ENCODE measurements at places on chromosomes 6 and 20.
A peak's percentile ranks its signal among the peaks of the same experiment; 100 is the strongest.

DNA sequence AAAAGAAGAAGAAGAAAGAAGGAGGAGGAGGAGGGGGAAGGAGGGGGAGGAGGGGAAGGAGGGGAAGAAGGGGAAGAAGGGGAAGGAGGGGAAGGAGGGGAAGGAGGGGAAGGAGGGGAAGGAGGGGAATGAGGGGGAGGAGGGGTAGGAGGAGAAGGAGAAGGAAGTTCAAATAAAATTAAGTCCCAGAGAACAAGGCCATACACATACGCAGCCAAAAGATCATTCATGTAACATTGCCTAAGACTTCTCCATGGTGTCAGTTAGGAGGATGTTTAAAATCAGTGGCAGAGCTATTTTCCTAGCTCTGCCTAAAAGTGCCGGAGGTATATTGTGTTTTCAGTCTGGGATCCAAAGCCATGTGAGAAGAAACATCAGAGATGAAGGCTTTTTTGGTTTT, 75.8 kb downstream of the PLCB4 start:
- DNase-seq: no peak

DNA sequence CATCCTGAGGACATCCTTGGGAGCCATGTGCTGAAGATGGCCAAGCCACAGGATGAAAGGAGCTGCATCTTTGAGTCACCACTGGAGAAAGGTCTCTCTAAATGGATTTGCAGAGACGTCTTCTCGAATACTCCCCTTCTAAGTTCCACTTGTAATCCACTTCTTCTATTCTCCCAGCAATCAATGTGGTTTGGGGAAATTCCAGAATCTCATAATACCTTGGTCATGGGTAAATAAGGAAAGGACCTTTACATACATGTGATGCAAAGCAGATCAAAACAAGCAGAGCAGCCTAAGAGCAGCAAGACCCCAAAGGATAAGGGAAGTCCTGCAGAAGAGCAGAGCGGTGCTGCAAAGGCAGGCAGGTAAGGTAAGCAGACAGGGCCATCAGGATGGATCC, 35.3 kb downstream of the TRIM38 start:
- DNase-seq: no peak

DNA sequence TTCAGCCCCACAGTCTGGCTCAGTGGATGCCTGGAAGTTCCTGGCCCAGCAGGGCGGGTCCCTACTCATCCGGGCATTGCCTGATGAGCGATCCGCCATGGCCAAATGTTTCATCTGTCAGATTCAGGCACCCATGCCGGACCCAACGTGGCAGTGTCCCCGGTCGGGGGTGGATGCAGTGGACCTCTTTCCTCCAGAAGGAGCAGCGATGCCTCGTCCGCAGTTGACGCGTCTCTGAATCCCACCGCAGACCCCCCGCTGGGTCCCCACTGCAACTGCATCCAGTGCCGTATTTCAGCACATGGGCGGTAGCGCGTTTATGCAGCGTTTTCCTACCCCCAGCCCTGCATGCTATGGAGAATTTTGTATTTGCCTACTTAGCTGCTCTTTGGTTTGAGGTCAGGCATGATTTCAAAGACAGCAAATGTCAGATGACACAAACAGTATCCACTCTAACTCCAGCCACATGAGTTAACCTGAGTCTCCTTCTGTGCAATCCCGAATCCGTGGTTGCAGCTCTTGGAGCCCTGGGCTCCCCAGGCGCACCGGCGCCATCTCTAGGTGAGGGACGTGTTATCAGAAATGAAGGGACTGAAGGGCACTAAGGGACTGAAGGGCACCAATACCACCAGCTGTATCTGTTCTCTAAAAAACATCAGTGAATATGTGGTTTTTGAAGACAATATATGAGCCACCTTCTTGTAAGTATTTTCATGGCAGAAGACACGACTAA, 72.6 kb upstream of the THBS2 start:
- DNase-seq: peak; percentile 32

GRCh38 chr20:3707508-3707899, 4.9 kb downstream of the SIGLEC1 start:
- no peak for DNase-seq

DNA sequence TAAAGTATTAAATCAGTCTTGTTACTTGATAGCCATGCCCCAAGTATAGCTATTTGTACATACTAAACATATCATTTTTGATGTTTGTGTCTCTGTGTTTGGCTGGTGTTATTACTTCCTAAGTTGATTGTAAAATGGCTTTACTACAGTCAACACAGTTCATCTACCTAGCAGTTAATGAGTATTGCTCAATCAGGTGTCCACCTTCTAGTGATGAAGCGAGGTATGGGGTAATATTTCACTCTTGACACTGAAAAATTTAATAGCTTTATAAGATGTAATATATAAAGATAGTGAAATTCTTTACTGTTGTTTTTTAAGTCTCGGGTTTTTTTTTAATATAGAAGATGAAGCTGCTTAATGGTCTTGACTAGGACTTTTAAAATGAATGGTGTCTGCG, 18.9 kb downstream of the TMEM14A start:
- no peak for DNase-seq

DNA sequence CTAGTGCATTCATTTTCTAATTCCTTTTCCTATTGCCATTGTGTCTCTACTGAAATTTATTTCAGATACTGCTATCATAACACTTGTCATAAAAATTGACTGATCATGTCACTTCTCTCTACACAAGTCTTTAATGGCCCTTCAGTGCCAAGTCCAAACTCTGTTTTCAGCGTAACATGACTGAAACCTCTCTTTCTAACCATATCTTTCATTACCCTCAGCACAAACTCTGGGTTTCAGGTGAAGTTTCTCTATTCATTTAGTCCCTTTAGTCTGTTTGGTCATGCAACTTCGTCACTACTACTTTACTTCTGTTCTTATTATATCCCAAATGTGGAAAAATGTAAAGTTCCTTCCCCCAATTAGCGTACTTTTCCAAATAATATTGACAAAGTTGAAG, 234.9 kb downstream of the OGFRL1 start:
- DNase-seq: no peak

DNA sequence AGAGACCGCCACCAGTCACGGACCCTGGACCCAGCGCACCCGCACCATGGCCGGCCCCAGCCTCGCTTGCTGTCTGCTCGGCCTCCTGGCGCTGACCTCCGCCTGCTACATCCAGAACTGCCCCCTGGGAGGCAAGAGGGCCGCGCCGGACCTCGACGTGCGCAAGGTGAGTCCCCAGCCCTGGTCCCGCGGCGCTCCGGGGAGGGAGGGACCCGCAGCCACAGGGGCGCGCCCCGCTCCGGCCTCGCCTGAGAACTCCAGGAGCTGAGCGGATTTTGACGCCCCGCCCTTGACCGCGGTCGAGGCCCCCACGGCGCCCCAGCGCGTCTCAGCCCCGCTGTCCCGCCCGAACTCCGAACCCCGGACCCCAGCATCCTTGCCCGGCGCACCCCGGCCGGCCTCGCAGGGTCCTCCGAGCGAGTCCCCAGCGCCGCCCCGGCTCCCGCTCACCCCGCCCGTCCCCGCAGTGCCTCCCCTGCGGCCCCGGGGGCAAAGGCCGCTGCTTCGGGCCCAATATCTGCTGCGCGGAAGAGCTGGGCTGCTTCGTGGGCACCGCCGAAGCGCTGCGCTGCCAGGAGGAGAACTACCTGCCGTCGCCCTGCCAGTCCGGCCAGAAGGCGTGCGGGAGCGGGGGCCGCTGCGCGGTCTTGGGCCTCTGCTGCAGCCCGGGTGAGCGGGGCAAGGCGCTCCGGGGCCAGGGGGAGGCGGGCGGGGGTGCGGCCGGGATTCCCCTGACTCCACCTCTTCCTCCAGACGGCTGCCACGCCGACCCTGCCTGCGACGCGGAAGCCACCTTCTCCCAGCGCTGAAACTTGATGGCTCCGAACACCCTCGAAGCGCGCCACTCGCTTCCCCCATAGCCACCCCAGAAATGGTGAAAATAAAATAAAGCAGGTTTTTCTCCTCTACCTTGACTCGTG, at the start of gene OXT:
Gene OXT, plus strand, starts transcription at position 11 of the 920 bp plus-strand sequence. Its CDS starts 36 bp downstream, at position 47.
- no peak for DNase-seq

GRCh38 chr6:39577446-39578165, 147.6 kb downstream of the KIF6 start:
- DNase-seq: no peak

- DNase-seq: no peak
Observed at GRCh38 chr6:113723182-113723581, 134.0 kb upstream of the MARCKS start.

- no peak for DNase-seq
Observed at GRCh38 chr20:59812286-59813125, 120.9 kb downstream of the SYCP2 start.

DNA sequence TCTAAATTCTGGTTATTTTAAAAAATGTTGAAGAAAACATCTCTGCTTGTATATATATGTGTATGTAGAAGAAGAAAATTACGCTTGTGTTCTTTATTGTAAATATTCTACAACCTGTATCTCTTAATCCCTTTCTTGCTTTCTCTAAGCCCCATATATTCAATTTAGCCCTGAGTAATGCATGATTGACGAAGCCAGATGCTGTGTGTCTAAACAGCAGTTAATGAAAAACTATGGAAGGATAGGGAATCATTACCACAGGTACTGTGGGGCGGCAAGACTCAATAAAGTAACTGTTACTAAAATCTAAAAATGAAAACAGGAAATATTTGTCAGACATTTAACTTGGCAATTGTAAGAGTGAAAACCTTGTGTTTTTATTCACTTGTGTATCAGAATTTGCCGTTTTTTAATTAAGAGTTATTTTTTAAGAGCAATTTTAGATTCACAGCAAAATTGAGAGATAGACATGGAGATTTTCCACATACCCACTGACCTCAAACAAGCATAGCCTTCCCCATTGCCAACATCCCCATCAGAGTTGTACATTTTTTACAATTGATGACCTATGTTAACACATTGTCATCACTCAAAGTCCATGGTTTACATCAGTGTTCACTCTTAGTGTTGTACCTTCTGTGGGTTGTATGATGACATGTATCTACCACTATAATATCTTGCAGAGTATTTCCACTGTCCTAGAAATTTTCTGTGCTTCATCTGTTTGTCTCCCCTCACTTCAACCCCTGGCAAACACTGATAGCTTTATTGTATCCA, 76.7 kb downstream of the BCKDHB start:
- no peak for DNase-seq

GRCh38 chr20:56710125-56710524, 81.0 kb downstream of the TFAP2C start:
- DNase-seq: no peak

DNA sequence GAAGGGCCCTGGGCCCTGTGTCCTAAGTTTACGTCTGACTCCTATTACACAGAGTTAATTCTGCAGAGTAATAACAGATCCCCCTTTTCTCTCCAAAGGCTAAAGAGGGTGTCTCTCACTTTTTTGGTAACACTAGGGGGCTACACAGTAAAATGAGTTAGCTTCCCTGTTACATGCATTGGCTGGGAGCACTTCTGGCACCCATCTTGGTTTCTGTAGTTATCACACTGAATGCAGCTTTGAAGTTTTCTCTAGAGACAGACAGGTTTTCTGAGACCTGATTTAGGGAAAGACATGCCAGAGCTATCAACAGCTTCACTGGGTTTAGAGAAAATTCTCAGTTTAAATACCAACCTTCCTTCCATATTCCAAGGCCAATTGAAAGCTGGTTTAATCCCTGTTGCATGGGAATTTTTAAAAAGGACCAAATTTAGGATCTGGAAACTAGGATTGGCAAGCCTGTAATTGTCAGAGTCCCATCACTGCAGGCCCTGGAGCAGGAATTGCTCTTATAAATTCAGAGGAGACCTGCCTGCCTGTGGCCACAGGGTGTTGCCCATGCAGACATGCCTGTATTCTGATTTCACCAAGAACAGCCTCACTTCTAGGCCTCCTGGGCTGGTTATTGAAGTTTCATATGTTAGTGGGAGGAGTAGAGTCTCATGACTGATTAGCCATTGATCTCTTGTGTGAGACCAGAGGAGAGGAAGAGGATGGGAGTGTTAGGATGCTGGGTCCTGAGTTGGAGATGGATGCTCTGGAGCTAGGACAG, 29.4 kb downstream of the RNF8 start:
- DNase-seq: no peak

DNA sequence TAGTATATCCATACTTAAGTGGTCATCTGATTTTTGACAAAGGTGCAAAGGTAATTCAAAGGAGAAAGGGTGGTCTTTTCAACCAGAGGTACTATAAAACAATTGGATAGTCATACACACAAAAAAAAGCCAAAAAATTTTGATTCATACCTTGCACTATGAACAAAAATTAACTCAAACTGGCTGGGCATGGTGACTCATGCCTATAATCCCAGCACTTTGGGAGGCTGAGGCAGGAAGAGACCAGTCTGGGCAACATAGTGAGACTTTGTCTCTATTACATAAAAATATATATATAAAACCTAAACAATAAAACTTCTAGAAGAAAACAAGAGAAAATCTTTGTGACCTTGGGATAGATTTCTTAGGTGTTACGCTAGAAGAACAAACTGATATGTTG, 43.8 kb upstream of the ADIG start:
- DNase-seq: no peak

GRCh38 chr20:37430778-37431460, 85.0 kb downstream of the SRC start:
- no peak for DNase-seq

GRCh38 chr20:42493001-42493400, 696.7 kb downstream of the PTPRT start:
- no peak for DNase-seq

DNA sequence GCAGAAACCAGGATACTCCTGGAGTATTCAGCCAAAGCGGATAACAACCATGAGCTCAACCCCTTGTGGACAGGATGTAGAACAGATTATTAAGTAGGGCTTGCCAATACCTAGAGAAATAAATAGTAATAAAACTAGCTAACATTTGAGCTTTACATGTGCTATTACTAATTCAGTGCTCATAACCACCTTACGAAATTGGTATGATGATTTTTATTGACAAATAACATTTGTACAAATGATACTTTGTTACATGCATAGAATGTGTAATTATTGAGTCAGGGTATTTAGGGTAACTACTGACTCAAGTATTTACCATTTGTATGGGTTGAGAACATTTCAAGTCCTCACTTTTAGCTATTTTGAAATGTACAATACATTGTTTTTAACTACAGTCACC, 287.9 kb downstream of the CDC5L start:
- no peak for DNase-seq

Data from HT-29 (cell line).